ENCODE measurements at places on chromosomes 7 and 10. TPM values are rescaled to one million over a fixed set of nuclear protein-coding genes. Genes with fewer than 3 reads are reported as not detected.

SPAM1 gene
- not detected for total RNA-seq

OPN4 gene
- total RNA-seq = not detected

CYP3A7 gene
- not detected for total RNA-seq

ZNF736 gene
- not detected for total RNA-seq

SPDYE1 gene
- total RNA-seq = not detected

PLAU gene
- 161 TPM for total RNA-seq

AKR1C1 gene
- total RNA-seq = 597 TPM

YKT6 gene
- 119 TPM for total RNA-seq

CPA2 gene
- total RNA-seq = 0.08 TPM

TAS2R38 gene
- not detected for total RNA-seq

ITIH5 gene
- 0.08 TPM for total RNA-seq

ADRA2A gene
- total RNA-seq = 0.07 TPM

VAX1 gene
- total RNA-seq = 1.4 TPM

PRPS1L1 gene
- total RNA-seq = not detected

TFEC gene
- 0.10 TPM for total RNA-seq

MSMB gene
- total RNA-seq = not detected

IL15RA gene
- 3.6 TPM for total RNA-seq

SPDYE6 gene
- total RNA-seq = not detected

SAMD9L gene
- 0.47 TPM for total RNA-seq

Measured in A549 treated with CpdA at 1 μM for 4 hours (cell line).